ENCODE measurements at places on chromosomes 1 and 21.

- no peak for DNase-seq
These were observed 923 bp upstream of the SHC1 start for GRCh38 chr1:154971341-154971998.

DNA sequence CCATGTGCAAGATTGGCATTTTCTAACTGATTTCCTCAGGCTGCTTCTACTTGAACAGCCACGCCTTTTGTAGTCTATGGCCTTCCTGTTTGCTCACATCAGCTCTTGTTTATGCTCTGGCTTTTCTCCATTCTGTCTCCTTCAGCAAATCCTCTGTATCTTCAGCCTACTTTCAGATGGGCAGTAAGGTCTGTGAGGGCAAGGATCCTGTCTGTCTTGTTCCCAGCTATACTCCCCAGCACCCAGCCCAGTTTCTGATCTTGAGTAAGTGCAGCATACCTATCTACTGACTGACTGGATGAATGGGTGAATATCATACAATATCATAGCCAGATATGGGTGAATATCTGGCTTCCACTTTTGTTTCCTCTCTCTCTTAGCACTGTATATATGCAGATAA lies 438.1 kb downstream of the LMO4 start:
- DNase-seq: no peak

GRCh38 chr1:173866413-173867115 lies 1.2 kb downstream of the GAS5 start:
- no peak for DNase-seq

DNA sequence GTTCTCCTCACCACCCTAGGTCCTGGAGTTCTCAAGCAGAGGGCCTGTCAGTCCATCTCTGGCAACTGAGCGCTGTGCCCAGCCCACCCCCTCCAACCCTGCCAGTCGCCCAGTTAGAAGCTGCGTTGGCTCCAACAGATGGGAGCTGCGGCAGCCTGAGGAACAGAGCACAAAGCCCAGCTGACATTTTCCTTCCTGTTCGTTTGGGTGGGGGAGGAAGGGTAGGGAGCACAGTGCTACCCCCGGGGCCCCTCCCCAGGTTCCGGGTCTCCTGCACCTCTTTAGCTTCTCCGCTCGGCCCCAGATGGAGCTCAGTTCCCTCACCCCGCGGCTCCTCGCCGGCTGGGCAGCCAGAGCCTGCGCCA lies 1.4 kb downstream of the LRRN2 start:
- DNase-seq: no peak

- peak; percentile 50 for DNase-seq
These were observed 2.5 kb downstream of the TMEM63A start for GRCh38 chr1:225879521-225880221.

DNA sequence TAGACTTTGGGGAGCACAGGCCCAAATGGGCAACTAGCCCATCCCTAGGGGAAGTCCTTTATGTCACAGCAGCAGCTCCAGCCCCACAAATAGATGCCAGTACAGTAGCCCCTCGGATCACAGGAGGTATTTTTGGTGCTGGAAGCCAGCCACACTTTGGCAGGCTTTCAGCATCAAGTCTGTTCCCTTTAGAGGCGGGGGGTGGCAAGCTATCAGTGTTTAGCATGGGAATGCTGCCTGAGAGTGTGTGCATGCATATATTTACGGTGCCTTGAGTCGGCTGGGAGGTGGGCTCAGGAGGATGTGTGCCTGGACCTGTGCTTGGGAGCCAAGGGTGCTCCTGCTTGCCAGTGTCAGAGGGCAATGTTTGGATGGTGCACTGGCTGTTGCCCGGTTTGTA lies 3.5 kb upstream of the PLXNA2 start:
- no peak for DNase-seq

GRCh38 chr1:239922778-239923522 lies 168.7 kb upstream of the FMN2 start:
- DNase-seq: no peak

DNA sequence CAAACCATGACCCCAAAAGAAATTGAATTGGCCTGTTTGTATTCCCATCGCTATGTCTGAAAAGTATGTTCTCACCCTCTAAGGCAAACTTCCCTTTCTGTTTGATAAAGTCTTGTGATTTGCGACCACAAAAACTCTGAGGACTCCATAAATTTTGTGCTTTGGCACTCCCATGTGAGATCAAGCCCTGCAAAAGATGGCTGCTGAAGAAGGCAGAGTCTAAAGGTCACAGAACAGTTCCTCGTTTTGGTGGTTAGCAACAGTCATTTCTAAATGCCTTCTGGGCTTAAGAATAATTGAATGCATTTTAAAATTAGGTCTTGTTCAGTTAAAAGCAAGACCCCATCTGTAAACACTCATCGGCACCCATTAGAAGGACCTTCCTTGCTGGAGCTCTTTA lies 441.6 kb downstream of the OMA1 start:
- DNase-seq: no peak

- no peak for DNase-seq
These were observed 147.2 kb downstream of the CHD1L start for GRCh38 chr1:147389532-147390184.

- DNase-seq: no peak
These were observed 375.5 kb downstream of the PCP4 start for GRCh38 chr21:40242586-40243265.

All from pancreas (tissue), 10 donors.